ENCODE measurements at places on chromosomes 2 and 18.

- no peak for DNase-seq
Measured at GRCh38 chr2:38778687-38779082, 675 bp downstream of the GEMIN6 start.

- no peak for DNase-seq
Measured at GRCh38 chr2:234333168-234334130, 163.4 kb downstream of the ARL4C start.

- DNase-seq, result no peak
Measured at GRCh38 chr18:43303376-43303775, 26.1 kb upstream of the SYT4 start.

DNA sequence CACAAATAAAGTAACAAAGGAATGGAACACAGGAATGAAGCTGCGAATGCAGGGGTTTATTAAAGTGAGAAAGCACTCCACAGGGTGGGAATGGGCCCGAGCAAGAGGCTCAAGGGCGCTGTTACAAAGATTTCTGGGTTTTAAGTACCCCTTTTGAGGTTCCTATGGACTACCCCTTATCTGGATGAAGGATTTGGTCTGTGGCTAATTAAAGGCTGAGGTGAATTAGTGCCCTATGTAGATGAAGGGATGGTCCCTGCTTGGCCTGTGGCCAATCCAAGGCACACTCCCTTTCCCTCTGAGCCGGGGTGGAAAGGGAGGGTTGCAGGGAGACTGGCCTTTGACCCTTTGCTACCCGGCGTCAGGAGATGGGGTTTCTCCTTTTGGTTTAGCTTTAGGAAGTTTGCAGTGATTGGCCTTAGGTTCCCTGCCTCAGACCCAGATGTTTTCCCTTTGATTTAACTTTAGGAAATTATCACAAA, 47.5 kb upstream of the CNGA3 start:
- DNase-seq, result no peak

DNA sequence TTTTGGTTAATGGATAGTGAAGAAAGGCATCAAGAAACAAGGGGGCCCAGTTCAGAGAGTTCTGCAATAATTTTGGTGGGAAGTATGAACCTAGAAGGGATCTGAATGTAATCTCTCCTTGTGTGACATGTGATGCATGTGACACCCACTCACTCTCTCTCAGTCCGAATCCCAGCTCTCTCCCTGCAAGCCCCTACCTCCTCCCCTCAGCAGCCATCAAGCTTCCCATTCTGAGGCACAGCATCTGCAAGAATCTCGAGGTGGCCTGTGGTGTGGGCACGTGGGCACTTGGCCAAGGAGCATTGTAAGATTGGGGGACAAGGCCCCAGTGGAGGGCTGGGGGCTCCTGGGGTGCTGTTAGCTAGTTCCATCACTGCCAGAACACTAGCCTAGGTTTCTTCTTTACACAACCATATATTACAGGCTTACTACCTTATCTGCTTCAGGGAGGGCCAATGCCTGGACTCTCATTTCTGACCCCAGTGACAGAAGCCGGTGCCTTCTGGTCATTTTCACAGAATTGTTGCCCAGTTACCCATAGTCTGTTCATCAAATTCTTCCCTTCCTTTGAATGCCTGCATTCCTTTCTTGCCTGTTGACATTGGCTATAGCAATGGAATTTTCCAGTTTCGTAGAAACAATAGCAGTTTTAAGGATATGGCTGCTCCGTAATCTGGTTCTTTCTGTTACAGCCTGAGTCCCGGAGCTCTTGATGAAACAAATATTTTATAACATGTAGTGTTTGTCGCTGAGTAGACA, 13.3 kb upstream of the LCLAT1 start:
- no peak for DNase-seq

DNA sequence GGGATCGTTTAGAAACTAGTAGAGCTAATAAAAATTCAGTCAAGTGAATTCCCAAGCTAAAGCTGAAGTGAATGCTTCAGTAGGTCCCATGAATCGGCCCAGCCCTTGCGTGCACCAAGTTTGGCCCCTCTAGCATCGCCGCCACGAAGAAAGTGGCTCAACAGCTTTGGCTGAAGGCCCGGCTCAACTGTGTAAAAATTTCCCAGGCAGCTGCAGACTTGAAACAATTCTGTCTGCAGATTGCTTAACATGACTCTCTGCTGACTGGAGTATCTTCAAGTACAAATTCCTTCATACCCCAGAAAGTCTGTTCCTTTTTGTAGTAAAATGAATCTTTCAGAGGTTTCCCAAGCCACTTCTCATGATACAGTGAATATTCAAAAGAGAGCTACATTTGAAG, 32.7 kb downstream of the ALMS1 start:
- peak; percentile 89 for DNase-seq

DNA sequence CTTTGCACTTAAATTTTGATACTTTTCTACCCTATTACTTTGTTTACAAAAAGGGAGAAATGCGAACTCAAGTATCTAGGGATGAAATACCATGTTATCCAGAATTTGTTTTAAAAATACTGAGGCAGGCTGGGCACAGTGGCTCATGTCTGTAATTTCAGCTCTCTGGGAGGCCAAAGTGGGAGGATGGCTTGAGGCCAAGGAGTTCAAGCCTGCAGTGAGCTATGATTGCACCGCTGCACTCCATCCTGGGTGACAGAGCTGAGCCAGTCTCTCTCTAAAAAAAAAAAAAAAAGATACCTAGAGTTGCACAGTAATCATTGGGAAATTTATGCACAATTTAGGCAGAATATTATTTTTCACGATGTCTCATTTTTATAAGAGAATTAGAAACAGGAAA, 12.4 kb upstream of the VAPA start:
- DNase-seq, result no peak

Data from posterior cingulate gyrus (tissue), 11 donors.